Activated effector memory CD4-positive, alpha-beta T cell treated with anti-CD3 and anti-CD28 coated beads, Interleukin-2, amount 50 U/mL, for 16 hours (primary cell): ENCODE measurements at places on chromosomes 12 and 14.

DNA sequence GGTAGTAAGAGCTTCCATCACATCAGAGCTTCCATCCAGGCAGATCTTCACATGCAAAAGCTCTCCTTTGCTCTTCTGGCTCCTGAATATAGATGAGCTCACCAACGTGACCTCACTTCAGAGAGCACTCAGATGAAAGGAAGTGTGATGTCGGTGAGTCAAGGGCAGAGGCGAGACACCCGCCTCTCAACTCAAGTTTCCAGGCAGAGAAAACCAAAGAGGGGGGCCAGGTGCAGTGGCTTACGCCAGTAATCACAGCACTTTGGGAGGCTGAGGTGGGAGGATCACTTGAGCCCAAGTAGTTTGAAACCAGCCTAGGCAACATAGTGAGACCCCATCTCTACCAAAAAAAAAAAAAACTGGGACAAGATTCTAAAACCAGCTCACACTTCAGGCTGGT is 126.9 kb downstream of the DUSP6 start:
- DNase-seq: peak; percentile 89

DNA sequence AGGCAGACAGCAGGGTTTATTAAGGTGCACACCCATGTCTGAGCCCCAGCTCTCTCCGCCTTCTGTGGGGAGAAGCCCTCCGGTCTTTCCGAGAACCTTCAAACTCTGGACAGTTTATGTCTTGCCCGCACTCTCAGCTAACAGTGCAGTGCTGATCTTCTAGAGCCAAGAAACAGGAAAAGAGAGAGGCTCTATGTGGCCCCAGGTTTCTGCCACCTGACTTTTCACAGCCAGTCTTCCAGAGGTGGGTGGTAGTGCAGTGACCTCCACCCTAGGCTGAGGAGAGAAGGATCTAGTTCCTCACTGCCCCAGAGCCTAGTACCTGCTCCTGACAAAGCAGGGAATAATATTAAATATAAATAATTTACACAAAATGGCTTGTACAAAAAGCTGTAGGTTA is 4.0 kb upstream of the SLC22A17 start:
- DNase-seq: no peak

- no peak for DNase-seq
Measured at GRCh38 chr12:16789204-16789790, 183.3 kb upstream of the LMO3 start.

DNA sequence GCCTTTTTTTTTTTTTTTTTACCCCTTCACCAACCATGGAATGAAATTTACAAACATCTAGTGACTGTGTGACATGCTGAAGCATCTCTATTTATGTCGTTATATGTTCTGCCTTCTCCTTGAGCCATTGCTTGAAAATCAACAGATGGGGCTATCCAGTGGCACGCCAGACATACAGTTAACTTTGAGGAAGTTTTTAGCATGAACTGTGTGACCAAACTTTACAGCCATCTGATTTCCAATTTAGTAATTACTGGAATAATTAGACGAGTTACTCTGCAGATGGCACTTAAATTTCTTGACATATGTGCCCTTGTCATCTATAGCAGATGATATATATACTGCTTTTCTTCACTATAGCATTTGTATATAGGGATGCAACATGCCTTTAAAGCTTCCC is 192.1 kb downstream of the SNAPC1 start:
- DNase-seq: no peak

DNA sequence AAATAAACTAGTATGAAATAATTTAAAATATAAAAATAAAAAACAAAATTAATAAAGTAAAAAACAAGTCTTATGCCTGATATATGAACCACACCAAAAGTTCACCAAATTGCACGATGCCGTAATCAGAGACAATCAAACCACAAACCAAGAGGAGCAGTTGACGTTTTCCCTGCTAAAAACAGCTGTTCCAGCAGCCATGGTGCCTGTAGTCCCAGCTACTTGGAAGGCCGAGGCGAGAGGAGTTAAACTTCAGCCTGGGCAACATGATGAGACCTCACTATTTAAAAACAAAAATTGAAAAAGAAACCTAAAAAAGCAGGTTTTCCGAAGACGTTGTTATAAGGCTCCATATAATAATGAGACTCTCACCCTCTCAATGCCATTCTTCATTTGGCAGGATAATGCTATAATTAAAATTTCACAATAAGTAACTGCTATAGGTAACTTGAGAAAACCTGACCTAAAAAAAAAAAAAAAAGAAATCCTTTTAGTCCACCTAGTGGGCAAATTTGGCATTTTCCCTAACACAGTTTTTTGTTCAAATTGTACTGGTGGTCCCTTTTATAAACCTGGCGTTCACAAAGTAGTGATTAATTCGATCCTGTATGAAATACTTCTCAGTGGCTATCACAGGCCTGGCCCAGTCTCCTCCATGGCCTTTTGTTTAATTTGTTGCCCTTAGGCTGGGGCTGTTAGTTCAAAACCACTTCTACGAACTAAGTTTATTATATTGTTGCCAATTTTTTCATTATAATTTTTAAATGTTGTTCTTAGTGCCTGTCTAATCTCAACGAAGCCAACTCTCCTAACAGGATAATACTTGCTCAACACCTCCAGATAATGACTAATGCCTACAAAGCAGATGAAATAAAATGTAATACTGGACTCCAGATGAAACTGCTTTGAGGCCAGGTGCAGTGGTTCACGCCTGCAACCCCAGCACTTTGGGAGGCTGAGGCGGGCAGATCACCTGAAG is 62.1 kb downstream of the TNFAIP2 start:
- no peak for DNase-seq

- DNase-seq: peak; percentile 56
Measured at GRCh38 chr14:76776428-76777251, 15.4 kb downstream of the VASH1 start.

GRCh38 chr12:46368684-46369083 is 3.9 kb downstream of the SLC38A2 start:
- no peak for DNase-seq

- DNase-seq: no peak
Measured at GRCh38 chr14:96121660-96122395, 82.7 kb downstream of the C14orf132 start.

DNA sequence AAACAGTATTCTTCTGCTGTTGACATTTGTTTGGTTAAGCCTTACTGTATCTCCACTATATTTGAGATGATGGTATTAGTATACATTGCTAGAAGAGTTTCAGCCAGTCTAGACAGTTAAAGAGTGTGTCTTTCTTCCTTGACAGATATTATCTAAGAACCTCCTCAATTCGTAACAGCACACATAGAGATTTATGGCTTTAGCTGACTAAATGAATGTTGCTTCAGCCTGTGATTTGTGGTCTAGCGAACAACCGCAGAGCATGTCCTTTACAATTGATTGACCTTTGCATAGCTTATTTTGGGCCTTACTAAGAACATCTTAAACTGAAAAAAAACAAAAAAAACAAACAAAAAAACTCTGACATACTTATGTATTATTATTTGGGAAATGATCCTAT is 122.2 kb downstream of the DAAM1 start:
- no peak for DNase-seq

- DNase-seq: peak; percentile 67
Measured at GRCh38 chr12:122726080-122726558, 4.5 kb downstream of the HCAR1 start.

DNA sequence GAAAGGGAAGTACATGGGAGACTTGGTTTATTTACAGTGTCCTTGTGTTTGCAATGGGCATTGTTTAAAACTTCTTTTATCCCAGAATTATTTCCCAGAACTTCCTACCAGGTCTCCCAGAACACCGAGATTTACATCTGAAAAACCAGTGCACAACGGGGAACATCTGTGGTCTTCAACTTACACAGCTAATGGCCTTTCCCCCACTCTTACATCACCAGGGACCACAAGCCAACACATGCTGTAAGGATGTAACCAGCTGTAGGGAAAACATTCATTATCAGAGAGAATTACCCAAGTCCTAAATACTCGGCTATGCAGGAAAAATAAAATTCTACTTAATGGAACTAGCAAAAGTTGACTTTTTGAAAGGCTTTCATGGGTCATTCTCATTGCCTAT is 267.6 kb downstream of the DUSP6 start:
- DNase-seq: no peak

DNA sequence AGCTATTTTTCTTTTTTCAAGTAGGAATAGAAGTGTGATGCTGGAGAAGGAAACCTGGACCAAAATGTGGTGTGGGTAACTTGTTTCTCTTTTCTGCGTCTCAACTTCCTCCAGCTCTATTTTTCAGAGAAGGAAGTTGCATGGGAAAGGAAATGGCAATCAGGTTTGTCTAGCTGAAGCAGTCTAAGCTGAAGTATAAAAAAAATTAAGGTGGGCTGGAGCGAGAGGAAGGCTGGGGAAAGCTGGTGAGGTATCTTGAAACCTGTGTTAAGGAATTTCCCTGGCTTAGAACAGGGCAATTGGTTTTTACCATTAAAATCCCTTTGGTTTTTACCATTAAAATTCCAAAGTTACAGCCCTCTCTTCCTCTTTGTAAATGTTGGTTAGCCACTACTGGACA is 34.2 kb upstream of the NINJ2 start:
- DNase-seq: no peak

- DNase-seq: no peak
Measured at GRCh38 chr12:92414170-92415070, 268.8 kb upstream of the BTG1 start.

GRCh38 chr12:104535369-104535768 is 78.6 kb downstream of the CHST11 start:
- no peak for DNase-seq

GRCh38 chr12:102571889-102572288 is 91.5 kb upstream of the IGF1 start:
- no peak for DNase-seq

- DNase-seq: no peak
Measured at GRCh38 chr14:94295360-94296180, 2.5 kb upstream of the SERPINA10 start.

GRCh38 chr14:106317593-106317992 is 791.2 kb downstream of the TMEM121 start:
- DNase-seq: no peak

GRCh38 chr14:33120341-33120740 is 181.7 kb downstream of the NPAS3 start:
- DNase-seq: no peak

DNA sequence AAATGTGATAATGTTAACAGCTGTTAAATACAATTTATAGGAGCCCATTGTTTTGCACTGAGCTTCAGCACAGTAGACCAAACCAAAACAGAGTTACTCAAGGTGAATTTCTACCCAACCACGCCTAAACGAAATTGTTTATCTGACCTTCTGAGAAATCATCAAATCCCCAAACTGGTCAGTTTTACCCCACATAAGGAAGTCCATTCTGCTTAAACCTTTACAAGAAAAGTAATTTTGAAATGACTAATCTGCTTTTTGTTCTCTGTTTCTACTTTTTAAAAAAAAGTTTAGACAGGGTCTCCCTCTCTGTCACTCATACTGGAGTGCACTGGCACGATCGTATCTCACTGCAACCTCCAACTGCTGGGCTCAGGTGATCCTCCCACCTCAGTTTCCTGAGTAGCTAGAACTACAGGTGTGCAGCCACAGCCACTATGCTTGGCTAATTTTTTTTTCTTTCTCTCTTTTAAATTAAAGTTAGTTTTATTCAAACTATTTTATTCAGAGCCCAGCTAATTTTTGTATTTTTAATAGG is 1.4 kb upstream of the RNF10 start:
- peak; percentile 57 for DNase-seq

DNA sequence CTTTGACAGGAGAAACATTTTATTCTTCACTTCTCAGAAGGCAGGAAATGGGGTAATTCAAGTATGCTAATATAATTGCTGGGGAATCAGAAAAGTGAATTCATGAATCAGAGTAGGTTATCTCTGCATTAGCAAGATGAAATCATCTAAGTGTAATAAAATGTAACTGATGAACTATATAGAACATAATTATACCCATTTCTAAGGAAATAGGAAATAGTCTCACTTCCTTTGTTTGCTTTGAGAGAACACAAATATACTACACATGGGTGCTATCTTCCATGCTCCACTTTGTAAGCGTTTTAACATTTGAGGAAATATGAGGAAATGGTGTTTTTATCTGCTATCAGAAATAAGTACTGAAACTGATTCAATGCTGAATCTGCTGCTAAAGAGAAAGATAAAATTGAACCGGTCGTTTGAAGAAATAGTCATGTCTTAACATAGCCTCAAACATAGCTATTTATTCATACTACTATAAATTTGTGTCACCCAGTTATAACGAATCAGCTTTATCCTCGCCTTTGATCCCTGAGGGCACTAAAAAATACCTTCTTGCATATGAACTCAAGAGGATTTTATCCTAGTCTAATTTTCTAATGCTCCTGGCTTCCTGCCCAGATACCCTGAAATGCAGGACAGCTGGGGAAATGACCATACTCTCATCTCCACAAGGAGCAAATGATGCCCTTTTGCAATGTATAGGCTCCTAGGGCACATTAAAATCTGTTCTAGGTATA is 696.0 kb downstream of the C12orf50 start:
- DNase-seq: no peak

DNA sequence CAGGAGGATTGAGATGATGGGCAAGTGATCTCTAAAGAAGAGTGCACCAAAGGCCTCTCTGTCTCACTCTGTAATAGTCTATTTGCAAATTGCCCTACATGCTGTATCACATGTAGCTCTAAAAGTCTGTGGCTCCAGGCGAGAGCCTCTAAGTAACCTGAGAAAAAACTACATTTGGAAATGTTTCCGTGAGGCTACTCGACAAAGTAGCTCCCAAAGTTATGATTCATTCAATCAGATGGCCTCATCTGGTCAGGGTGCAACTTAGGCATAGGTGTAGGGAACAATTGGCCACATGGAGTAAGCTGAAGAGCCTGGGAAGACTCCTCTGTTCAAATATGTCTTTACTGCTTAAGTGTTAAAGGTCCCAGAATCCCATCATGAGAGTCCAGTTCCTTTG is 155.4 kb upstream of the PLEKHG7 start:
- no peak for DNase-seq

- no peak for DNase-seq
Measured at GRCh38 chr14:94673781-94674231, 61.6 kb downstream of the SERPINA3 start.

DNA sequence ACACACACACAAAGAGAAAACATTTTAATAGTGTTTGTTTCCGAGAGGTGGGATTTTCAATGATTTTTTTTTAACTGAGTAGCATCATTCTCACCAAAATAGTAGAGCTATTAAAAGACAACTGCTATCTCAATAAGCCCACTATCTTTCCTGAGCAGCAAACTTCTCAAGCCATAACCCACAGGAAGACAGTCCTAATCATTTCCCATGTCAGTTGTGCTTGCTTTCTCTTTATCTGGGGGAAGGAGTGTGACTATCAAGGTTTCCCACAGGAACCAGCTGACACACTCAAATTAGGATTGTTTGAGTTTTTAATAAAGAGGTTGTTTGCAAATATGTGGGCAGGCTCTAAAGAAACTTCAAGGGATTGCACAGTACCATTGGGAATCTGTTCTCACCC is 4.9 kb upstream of the MAX start:
- no peak for DNase-seq

- no peak for DNase-seq
Measured at GRCh38 chr14:42353315-42353714, 746.6 kb downstream of the LRFN5 start.

DNA sequence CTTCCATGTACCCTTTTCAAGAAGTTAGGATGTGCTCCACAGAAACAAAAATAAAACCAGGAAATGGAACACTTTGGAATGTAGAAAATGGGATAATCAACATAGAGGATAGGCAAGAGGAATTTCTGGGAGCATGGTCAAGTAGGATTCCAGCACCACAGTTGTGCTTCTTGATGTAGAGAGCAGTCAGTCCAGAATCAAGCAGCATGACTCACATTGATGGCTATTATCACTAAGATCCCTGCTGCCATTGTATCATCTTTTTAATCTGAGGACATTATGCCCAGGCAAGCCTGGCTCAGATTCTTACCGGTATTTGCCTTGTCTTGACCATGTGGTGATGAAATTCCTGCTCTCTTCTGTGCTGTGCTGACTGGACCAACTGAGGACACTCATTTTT is 5.7 kb downstream of the ETFRF1 start:
- no peak for DNase-seq
